ENCODE measurements at places on chromosomes 2 and 18. TPM values are rescaled to one million over a fixed set of nuclear protein-coding genes. Genes with fewer than 3 reads are reported as not detected.
A peak's percentile ranks its signal among the peaks of the same experiment; 100 is the strongest.

GRCh38 chr2:211766689-211767088 is 771.9 kb downstream of the ERBB4 start:
- H3K4me1 ChIP-seq: no peaks in the 10 kb centered on the region
- no peak overlapping the region for H3K4me3 ChIP-seq
- H3K27me3 ChIP-seq: no peaks in the 10 kb centered on the region

DNA sequence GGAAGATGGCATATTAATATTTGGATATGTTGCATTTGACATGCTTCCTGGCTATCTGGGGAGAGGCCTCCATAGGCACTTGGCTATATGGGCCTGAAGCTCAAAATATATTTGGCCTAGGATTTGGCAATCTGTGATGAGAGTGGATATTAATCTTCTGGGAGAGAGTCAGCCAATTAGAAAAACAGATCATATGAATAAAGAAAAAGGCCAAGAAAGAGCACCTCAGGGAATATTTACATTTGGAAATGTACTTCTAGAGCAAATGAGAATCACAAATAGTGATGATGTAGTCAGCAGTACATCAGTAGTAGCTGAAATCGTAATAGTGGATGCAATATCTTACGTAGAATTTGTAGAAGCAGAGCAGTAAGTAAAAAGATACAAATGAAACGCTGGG is 277.0 kb downstream of the CTNNA2 start:
- H3K4me3 ChIP-seq: no peak overlapping the region
- H3K4me1 ChIP-seq: no peaks in the 10 kb centered on the region
- DNase-seq: no peak
- H3K36me3 ChIP-seq: no peaks in the 10 kb centered on the region

- H3K27me3 ChIP-seq: no peaks in the 10 kb centered on the region
- H3K36me3 ChIP-seq: no peaks in the 10 kb centered on the region
- peaks cover 10% of the 10 kb centered on the region for H3K4me1 ChIP-seq
- no peak overlapping the region for H3K27ac ChIP-seq
- no peak overlapping the region for H3K4me3 ChIP-seq
- no peak for DNase-seq
These were observed 9.6 kb downstream of the CHMP1B start for GRCh38 chr18:11860594-11861450.

DNA sequence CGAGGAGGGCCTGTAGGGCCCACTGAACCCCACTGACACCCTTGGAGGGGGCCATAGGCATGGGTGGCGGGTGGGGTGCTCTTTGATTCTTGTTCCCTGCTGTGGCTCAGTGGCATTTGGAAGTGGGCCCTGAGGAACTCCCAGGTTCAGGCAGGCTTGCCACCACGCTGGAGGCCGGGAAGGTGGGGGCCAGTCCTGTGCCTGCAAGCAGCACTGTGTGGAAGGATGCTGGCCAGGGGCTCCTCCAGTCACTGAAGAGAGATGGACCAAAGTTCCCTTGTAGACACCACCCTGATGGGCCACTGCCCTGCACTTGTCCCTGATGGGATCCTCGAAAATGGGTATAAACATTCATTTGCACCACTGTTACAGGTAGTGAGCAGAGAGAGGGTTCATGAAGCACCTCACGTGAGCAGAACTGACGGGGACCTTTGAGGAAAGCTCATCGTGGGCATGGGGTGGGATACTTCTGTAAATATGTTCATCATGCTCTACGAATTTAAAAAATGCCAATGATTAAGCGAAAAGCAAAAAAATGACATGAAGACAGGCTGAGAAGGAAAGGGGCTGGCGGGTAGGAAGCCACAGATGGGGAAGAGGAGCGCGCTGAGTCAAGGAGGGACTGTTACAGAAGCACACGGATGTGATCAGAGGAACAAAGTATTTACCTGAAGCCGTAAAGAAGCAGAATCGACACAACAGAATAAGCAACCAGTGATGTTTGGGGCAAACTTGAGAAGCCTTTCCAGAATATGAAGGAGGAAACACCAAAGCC is 45.2 kb upstream of the ASB1 start:
- peaks cover 3% of the 10 kb centered on the region for H3K4me1 ChIP-seq
- no peak for DNase-seq
- no peaks in the 10 kb centered on the region for H3K27me3 ChIP-seq
- no peak overlapping the region for H3K4me3 ChIP-seq

DNA sequence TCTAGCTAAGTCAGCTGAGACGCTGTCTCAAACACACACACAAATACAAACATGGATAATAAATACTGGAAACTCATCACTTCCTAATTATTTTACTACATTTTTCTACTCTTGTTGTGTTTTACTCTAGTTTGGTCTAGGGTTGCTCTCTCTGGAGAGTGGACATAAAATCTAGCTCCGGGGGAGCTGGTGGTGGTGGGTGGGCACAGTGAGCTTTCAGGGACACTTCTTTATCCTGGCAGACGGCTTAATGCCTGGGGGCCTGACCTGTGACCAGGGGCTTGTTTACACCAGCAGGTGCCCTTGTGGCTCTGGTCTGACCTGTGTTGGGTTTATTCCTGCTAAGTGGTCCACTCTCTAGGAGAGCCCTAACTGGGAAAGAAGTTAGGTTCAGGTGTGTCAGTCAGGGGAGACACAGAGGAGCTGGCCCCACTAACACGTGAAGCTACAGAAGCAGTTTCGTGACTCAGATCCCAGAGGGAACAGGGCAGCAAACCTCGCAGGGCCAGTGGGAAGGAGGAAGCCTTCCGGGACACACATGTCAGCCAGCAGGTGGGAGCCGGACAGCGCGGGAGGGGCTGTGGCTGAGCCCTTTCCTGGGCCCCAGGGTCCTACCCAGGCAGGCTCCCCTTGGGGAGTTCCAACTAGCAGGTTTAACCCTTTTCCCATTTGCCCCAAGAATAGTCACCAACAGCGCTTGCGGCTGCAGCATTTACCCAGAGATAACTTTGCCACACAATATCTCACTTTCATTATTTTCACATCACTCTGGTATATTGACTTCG is 22.5 kb upstream of the BOK start:
- H3K27me3 ChIP-seq: no peaks in the 10 kb centered on the region
- no peaks in the 10 kb centered on the region for H3K36me3 ChIP-seq
- no peak for DNase-seq
- H3K4me3 ChIP-seq: no peak overlapping the region
- no peak overlapping the region for H3K27ac ChIP-seq

DNA sequence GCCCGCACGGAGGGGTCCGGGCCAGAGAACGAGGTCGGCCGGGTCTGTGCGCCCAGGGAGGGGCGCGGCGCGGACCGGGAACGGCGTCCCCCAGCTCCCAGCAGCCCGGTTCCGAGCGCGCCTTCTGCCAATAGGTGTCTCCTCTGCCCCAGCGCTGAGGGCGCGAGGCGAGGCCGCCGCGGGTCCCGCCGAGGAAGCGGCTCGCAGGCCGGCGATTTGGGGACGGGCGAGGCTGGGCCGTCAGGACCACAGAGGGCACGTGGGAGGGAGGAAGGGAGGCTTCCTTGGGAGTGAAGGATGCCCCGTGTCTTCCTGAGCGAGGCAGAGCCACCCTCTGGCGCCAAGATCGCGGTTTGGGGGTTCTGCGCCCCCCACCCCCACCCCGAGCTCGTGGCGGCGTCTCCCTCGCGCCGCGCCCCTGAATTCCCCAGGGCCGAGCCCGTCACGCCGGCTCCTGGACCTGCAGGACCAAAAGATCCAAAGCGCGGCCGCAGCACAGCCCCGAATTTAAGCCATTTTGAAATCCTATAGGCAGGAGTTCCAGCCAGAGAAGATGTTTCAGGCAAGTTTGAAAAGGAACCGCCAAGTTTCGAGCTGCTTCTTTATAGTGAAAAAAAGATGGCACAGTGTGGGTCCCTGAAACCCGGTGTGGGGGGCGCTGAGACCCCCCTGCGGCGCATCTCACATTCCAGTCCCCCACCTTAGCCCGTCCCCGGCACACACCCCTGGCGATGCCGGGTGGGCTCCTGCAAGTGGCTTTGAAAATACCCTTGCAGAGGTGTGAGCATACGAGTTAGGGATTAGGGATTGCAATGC is 909 bp downstream of the NFATC1 start:
- H3K36me3 ChIP-seq: no peaks in the 10 kb centered on the region
- H3K27ac ChIP-seq: no peak overlapping the region
- H3K4me3 ChIP-seq: no peak overlapping the region
- H3K4me1 ChIP-seq: peaks cover 14% of the 10 kb centered on the region

- DNase-seq: no peak
- H3K4me1 ChIP-seq: no peaks in the 10 kb centered on the region
- H3K4me3 ChIP-seq: no peak overlapping the region
- no peaks in the 10 kb centered on the region for H3K27me3 ChIP-seq
These were observed 12.8 kb downstream of the PSMD1 start for GRCh38 chr2:231069379-231070054.

DNA sequence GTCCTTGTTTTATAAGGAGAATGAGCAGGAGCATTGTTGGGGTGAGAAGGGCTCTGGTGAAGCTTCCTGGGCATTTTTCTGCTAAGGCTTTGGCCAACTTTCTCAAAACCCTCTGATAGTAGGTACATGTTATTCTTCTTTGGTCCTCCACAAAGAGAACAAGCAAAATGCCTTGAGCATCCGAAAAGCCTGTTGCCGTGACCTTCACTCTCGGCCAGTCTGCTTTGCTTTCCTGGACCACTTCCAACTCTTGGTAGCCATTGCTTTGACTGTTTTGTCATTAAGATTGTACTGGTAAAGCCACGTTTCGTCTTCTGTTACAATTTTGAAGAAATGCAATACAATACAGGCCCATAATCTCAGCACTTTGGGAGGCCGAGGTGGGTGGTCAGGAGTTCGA is 27.4 kb upstream of the ALLC start:
- peak; percentile 30 for DNase-seq
- no peak overlapping the region for H3K27ac ChIP-seq
- H3K4me3 ChIP-seq: no peak overlapping the region
- peaks cover 20% of the 10 kb centered on the region for H3K4me1 ChIP-seq
- no peaks in the 10 kb centered on the region for H3K36me3 ChIP-seq
- no peaks in the 10 kb centered on the region for H3K27me3 ChIP-seq

DNA sequence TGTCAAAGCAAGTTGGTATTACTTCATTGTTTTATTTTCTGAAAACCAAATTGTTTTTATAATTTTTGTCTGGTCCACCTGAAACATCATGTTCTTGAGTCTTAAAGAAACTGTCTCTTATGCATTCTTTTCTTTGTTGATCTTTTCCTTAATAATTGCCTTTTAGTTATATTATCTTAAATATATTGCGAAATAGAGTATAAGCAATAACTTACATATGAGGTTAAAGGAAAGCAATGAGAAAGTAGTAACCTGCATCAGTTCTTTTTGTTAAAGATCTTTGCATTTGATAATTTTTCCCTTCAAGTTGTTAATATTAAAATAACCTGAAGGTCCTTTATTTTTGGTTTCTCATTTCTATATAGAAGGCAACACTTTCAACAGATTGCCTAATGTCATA is 315.0 kb downstream of the CTNNA2 start:
- no peak overlapping the region for H3K27ac ChIP-seq
- H3K4me3 ChIP-seq: no peak overlapping the region
- H3K4me1 ChIP-seq: no peaks in the 10 kb centered on the region
- H3K36me3 ChIP-seq: no peaks in the 10 kb centered on the region

DNA sequence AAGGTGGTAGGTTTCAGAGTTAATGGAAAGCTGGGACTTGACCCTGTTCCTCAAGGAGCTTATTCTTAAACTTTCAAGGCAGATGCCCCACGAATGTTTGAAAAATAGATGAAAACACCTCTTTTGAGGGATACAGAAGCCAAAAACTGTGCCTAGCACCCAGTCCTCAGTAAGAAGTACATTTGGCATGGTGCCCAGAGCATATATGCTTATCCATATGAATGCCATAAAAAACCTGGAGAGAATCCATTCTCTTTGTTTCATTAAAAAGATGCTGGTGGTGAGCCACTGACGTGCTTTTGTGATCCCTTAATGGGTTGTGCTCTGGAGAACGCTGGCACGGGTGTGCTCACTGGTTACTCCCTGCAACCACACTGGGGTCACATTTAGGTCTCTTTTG is 69.0 kb downstream of the IL1R2 start:
- no peak overlapping the region for H3K27ac ChIP-seq
- DNase-seq: no peak
- H3K4me1 ChIP-seq: peaks cover 77% of the 10 kb centered on the region
- H3K36me3 ChIP-seq: no peaks in the 10 kb centered on the region
- H3K27me3 ChIP-seq: no peaks in the 10 kb centered on the region

- H3K36me3 ChIP-seq: no peaks in the 10 kb centered on the region
- H3K27ac ChIP-seq: no peak overlapping the region
- H3K27me3 ChIP-seq: no peaks in the 10 kb centered on the region
- H3K4me3 ChIP-seq: no peak overlapping the region
- DNase-seq: no peak
- peaks cover 2% of the 10 kb centered on the region for H3K4me1 ChIP-seq
These were observed 7.4 kb upstream of the RMC1 start for GRCh38 chr18:23495723-23496440.

- H3K27me3 ChIP-seq: no peaks in the 10 kb centered on the region
- H3K27ac ChIP-seq: no peak overlapping the region
- H3K4me3 ChIP-seq: no peak overlapping the region
- peak; percentile 55 for DNase-seq
- H3K36me3 ChIP-seq: no peaks in the 10 kb centered on the region
- H3K4me1 ChIP-seq: peaks cover 25% of the 10 kb centered on the region
These were observed 10.5 kb downstream of the CYTIP start for GRCh38 chr2:157433394-157433793.

GRCh38 chr2:143171817-143172216 is 42.6 kb downstream of the ARHGAP15 start:
- no peaks in the 10 kb centered on the region for H3K36me3 ChIP-seq
- no peak overlapping the region for H3K27ac ChIP-seq
- DNase-seq: no peak
- H3K4me1 ChIP-seq: no peaks in the 10 kb centered on the region

DNA sequence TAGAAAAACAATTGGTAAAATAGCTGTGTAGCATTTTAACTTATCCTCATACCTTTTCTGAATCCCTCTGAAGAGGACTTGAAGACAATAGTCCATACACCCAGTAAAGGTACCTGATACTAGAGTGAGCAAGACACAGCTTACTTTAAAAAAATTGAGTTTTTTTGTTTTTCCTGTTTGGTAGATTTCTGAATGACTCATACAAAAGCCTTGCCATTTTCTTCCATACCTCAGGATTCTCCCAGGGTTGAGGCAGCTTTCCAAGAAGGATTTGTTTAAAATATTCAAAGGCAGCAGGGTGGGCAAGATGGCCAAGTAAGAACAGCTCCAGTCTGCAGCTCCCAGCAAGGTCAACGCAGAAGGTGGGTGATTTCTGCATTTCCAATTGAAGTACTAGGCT is 551.0 kb upstream of the LRATD1 start:
- no peaks in the 10 kb centered on the region for H3K4me1 ChIP-seq
- no peak overlapping the region for H3K27ac ChIP-seq
- no peaks in the 10 kb centered on the region for H3K27me3 ChIP-seq
- H3K4me3 ChIP-seq: no peak overlapping the region
- no peaks in the 10 kb centered on the region for H3K36me3 ChIP-seq

GRCh38 chr2:108535357-108535631 is 1.0 kb downstream of the LIMS1 start:
- no peak overlapping the region for H3K27ac ChIP-seq
- peak; percentile 76 for DNase-seq
- no peaks in the 10 kb centered on the region for H3K27me3 ChIP-seq
- H3K4me1 ChIP-seq: peaks cover 3% of the 10 kb centered on the region
- no peaks in the 10 kb centered on the region for H3K36me3 ChIP-seq
- peak overlapping the region; percentile 39 for H3K4me3 ChIP-seq

The MYO3B gene
- not detected for polyA plus RNA-seq

The OTOS gene
- polyA plus RNA-seq: not detected

The SAG gene
- 0.22 TPM for polyA plus RNA-seq

The ANXA4 gene
- polyA plus RNA-seq: 75.0 TPM

The RAB3GAP1 gene
- polyA plus RNA-seq: 17.7 TPM

The GPR39 gene
- polyA plus RNA-seq: 9.8 TPM

All from lung (tissue), 17 donors.